Ureter (tissue), 1 donor: ENCODE measurements at places on chromosomes 12 and 14. TPM values are rescaled to one million over a fixed set of nuclear protein-coding genes. Genes with fewer than 3 reads are reported as not detected.

The DIO3 gene
- 0.47 TPM for total RNA-seq

DNA sequence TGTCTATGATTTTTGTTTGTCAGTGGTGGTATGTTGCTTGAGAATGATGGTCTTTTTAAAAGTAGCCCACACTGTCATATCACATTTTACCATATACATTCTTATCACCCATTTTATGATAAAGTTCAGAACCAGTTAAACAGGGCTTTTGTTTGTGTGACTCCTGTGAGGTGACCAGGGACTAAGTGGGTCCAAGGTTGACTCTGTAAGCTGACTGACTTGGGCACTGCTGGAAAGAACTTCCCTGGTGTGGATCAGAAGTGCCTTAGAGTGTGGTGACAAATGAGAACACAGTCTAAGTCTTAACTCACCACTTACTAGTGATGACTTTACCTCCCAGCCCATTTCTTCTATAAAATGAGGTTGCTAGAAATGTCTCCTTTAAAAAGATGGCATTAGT, 52.6 kb downstream of the VRK1 start:
- DNase-seq: no peak

DNA sequence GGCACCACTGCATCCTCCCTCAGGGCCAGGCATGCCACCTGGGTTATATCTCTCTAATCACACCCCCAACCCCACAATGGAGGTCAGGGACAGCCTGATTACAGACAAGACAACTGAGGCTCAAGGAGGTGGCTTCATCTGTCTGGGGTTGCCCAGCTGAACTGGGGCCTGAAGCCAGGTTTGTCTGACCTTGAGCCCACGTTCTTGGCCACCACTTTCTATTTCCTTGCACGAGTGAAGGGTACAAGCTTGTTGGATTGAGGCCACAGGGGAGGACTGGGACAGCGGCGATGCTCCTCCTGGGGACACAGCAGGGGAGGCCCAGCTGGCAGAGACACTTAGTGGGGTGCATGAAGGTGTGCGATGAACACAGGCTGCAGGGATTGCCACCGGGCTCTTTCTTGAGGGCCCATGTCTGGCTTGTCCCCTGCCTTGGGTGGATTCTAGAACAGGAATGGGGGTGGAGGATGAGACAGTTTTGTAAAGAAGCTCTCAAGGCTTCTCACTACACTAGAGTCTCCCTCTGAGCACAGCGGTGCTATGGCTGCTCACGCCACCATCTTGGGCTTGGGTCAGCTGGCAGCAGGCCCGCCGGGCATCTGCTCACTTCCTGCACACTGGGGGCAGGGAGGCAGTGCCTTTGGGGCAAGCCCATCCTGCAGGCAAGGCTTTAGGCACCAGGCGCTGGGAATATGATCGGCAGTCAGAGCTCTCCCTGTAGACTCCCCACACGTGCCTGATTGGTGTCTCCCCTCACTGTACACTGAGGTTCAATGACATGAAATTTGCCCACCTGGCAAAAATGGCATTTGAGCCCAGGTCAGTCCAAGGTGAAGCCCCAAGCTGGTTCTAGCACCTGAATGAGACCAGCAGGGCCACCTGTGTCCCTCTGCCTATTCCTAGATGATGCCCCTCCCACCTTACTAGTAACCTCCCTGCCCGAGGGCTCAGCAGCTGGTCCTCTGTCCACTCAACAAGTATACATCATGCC, 16.0 kb downstream of the RITA1 start:
- DNase-seq: no peak

The HCAR1 gene
- total RNA-seq: 16.3 TPM

DNA sequence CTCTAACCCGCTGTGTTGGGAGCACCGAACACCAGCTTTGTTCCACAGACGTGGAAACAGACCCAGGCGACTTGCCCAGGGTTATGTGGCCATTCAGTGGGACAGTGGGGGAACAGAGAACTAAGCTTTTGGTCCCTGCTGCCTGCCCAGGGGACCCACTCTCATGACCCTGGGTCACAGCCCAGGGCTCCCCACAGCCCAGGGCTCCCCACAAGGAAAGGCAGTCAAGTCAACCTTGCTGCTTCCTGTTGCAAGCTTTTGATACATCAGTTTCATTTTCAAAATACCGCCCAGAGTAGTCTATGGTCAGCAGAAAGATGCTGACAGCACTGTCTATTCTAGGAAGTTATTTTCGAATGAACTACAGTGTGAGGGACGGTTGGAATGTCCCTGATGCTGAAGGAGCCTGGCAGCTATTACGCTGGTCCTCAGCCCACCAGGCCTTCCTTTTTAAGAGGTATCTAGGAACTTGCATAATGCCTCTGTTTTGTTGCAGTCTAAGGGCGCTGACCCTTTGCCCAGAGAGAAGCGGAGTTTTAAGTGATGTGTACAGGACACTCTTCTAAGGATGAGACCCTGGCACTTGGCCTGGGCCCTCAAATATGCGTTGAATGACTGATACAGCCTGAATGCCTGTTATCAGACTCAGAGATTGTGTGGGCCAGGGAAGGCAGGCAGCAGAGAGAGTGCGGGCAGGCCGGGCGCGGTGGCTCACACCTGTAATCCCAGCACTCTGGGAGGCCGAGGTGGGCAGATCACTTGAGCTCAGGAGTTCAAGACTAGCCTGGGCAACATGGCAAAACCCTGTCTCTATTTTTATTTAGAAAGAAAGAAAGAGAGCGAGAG, 12.6 kb upstream of the TTC7B start:
- no peak for DNase-seq

The GMPR2 gene
- 78.7 TPM for total RNA-seq

- no peak for DNase-seq
Measured at GRCh38 chr14:51360592-51360991, 120.5 kb downstream of the TMX1 start.
